NCI-H187 treated with DMSO at 0.1 percent for 48 hours (cell line): ENCODE measurements at places on chromosomes 3 and 15.

- DNase-seq: no peak
These were observed 128.9 kb downstream of the KLF13 start for GRCh38 chr15:31455499-31455898.

DNA sequence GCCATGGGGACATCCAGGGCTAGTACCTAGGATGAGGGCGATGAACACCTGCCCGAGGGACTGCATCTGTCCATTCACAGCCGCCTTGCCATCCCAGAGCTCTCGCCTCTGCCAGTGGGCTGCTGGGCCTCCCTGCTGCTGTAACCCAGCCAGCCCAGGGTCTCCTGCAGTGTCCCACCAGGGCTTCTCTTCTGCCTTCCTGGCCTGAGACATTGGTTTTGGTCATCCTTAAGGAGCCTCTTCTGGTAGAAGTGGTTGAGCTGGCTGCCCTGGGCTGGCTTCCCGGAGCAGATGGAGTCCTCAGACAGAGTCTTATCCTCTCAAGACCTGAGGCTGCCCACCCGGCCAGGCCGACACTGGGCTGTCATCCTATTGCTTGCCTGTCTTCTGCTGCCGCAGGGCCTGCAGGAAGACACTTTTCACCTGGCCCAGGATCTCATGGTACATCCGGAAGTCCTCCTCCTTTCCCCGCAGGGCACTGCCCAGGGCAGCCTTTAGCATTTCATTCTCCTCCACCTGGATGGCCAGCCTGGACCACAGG is 6.1 kb upstream of the HHATL start:
- DNase-seq: no peak

DNA sequence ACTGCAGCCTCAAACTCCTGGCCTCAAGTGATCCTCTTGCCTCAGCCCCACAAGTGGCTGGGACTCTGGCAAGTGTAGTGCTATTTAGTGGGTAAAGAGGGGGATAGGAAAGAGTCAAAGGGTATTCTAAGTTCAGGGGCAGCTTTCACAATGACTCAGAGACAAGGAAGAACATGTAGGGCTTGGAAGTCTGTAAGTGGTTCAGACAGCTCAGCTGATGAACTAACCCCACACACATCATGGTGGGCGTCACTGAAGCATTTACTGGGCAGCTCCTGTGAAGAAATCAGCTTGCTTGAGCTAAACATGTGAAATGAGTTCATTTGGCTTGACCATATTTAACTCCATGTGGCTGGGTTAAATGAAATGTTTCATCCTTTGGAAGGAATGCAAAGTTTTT is 34.6 kb upstream of the THSD4 start:
- DNase-seq: no peak

- no peak for DNase-seq
These were observed 64.5 kb downstream of the CGNL1 start for GRCh38 chr15:57440799-57441198.
